ENCODE measurements at places on chromosomes 12 and 14.
A peak's percentile ranks its signal among the peaks of the same experiment; 100 is the strongest.

DNA sequence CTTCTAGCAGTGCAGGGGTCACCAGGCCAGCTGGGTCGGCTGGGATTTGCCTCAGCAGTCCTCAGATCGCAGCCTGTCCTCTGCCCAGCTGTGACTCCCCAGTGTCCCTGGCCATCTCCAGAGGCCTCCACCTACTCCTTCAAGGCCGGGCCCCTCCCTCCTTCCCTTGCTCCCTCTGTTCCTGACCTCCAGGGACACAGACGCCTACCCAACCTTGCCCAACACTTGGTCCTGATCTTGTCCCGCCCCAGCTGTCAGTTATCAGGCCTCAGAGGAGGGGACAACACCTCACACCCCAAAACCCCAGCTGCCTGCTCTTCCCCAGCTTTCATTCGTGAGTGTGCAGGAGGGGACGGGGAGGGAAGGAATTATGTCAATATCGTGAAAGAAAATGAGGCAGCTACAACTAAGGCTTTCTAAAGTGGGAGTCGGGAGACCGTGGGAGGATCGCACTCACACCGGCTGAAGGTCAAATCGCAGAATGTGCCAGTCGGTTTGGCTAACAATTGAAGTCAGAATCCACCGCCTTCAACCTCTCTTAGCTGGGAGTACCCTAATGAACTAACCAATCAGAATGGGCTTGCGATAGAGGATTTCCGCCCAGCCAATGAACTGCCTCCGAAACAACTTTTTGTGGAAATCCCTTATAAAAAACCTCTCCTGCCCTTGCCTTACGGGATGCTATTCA is 9.4 kb upstream of the PLBD2 start:
- DNase-seq, result no peak

DNA sequence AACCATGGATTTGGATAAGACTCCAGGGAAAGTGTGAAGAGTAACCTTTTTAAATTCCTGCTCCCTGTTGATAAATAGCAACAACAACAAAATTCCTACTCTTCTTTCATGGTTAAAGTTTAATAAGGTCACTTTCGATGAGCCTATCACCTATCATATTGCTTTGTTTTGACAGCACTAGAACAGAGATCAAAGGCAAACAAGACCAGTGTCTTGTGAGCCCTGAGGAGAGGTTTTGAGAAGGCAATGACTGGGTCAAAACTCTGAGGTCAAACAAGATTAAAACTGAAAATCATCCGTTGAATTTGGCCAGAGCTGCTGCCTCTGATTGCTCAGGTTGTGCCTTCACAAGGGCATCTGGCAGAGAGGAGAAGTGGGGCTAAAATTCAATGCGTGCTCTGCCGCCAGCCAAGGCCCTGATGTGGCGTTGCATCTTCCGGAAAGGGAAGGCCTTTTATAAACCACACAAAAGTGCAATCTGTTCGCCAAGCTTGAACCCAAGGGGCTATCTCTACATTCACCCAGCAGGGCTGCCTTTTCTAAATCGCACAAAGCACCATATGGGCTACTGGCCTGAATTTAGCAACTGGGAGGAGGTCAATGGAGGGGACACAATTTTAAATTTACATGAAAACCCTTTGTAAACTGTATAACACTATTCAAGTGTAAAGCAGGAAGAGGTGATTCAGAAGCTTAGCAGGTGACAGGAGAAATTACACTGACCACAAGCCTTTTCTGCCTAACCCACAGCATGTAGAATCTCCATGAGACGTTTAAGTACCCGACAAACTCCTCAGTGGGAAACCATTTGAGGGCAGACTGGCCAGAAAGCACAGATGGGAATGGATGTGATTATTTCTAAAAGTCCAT is 140.8 kb downstream of the DAD1 start:
- DNase-seq, result no peak

GRCh38 chr12:119446459-119446858 is 111.9 kb downstream of the CCDC60 start:
- no peak for DNase-seq

GRCh38 chr14:93186956-93187355 is 1.8 kb downstream of the LYSET start:
- no peak for DNase-seq

GRCh38 chr14:31884776-31885379 is 192.2 kb upstream of the ARHGAP5 start:
- no peak for DNase-seq

GRCh38 chr14:22434030-22434429 is 155.0 kb downstream of the DAD1 start:
- no peak for DNase-seq

DNA sequence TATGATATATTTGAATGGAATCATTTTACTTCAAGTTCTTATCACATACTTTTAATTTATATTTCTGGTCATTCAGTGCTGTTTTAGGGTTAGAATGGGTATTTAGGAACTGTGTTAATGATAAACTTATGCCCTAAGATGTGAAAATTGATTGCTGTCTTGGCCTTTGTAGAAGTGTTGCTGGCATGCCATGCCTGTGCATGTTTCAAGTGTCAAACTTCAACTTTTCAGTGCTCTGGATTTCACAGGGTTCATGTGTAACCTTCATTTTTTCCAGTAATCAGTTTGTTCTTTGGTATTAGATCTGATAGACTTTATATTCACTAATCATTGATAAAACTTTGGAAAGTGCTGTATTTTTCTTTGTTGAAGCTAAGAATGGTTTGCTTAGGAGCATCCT is 36.6 kb downstream of the YLPM1 start:
- DNase-seq, result no peak

DNA sequence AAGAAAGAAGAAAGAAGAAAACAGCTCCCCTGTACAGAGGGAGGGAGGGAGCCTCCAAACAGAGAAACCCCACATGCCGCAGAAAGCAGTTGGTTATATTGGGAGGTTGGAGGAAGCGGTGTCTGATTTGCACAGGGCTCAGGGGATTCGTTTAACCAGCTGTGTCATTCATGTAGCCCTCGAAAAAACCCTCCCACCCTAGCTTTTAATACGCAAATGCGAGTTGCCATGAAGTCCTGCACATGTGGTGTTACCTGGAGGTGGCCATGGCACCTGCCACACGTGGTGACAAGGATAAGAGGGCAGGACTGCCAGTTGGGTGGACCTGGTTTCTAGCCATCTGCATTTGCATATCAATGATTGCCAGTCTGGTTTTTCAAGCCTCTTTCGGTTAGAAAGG is 40.9 kb downstream of the TMEM30B start:
- no peak for DNase-seq

- DNase-seq, result no peak
Measured at GRCh38 chr12:105935981-105936380, 202.8 kb downstream of the NUAK1 start.

GRCh38 chr14:21476523-21476924 is 235 bp downstream of the RAB2B start:
- no peak for DNase-seq

GRCh38 chr12:40794087-40794486 is 101.8 kb downstream of the CNTN1 start:
- DNase-seq, result no peak

GRCh38 chr12:4943067-4943937 is 33.6 kb downstream of the KCNA1 start:
- DNase-seq, result no peak

GRCh38 chr12:21613931-21614330 is 9.3 kb upstream of the GYS2 start:
- no peak for DNase-seq

DNA sequence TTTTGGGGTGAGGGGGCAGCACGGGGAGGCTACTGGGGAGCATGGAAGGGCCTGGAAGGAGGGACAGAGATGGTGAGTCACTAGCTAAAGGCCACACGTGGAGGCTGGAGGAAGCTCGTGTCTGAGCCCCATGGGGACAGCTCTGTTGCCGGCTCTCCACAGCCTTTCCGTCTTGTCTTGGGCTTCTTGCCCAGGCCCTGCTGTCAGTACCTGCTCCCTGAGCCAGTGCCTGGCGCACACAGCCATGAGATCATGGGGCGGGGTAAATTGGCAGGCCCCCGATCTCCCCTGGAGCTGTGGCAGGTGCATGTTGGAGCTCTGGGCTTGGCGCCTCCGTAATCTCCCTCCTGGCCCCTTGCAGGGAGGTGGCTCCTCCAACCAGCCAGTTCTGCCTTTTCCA is 16.1 kb upstream of the KRT80 start:
- peak; percentile 83 for DNase-seq

- peak; percentile 93 for DNase-seq
Measured at GRCh38 chr12:124525455-124525854, 42.0 kb downstream of the NCOR2 start.

GRCh38 chr14:94379291-94380224 is 8.8 kb downstream of the SERPINA1 start:
- DNase-seq, result no peak

DNA sequence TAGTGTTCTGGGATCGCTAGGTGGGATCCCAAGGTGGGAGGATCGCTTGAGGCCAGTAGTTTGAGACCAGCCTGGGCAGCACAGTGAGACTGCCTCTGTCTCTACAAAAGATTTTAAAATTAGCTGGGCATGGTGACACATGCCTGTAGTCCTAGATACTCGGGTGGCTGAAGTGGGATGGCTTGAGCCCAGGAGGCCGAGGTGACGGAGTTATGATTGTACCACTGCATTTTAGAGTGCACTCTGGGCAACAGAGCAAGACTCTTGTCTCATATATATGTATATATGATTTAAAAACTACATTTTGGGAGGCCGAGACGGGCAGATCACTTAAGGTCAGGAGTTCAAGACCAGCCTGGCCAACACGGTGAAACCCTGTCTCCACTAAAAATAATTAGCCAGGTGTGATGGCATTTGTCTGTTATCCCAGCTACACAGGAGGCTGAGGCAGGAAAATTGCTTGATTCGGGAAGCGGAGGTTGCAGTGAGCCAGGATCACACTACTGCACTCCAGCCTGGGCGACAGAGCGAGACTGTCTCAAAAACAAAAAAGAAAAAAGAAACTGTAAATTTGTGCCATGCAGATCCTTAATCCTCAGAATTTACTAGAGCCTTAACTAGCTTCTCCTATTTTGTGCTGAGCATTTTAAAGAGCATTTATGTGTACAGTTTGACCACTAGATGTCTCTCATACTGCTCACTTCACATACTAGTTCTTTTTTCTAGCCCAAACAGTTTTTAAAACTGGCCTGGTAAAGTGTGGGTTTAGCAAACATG is 114.8 kb downstream of the MON2 start:
- DNase-seq, result peak; percentile 78

DNA sequence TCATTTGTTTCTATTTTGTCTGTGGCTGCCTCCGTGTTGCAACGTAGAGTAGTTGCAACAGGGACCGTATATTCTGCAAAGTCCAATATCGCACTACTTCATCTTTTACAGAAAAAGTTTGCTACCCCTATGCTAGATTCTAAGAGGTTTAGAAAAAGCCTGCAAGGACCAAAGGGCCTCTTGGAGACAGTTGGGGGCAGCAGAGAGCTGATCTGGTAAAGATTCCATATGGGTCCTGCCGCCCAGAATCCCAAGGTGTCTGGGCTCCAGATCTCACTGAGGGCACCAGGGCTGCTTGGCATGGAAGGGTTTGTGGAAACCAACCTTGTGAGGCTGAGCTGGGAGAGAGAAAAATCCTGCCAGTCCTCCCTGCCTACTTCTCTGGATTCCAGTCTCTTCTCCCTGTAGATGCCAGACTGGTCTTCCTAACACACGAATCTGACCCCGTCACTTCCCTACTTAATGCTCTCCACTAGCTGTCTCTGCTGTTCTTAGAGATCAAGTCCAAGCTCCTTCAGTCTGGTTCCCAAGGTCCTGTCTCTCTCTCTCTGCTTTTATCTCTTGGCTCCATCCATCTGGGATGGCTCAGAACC is 74.6 kb downstream of the GLRX5 start:
- peak; percentile 50 for DNase-seq

DNA sequence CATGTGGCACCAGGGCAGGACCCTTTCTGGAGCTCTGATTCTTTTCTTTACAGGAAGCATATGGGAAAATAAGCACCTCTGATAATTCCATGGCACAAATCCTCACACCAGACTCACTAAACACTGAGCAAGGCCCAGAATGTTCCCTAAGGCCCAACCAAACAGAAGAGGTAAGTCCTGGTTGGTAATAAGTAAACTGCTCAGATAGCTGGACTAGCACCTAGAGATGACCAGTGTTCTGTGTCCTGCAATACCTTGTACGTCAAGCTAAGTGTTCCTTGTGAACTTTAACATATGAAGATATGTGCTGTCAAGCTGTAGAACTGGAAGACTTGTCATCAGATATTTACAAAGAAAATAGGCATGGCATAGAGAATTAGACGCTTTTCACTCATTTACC is 186.7 kb downstream of the ESR2 start:
- no peak for DNase-seq

GRCh38 chr12:112025808-112026375 is 12.7 kb downstream of the ERP29 start:
- no peak for DNase-seq

- peak; percentile 82 for DNase-seq
Measured at GRCh38 chr12:52081263-52081733, 1.8 kb downstream of the SMIM41 start.

DNA sequence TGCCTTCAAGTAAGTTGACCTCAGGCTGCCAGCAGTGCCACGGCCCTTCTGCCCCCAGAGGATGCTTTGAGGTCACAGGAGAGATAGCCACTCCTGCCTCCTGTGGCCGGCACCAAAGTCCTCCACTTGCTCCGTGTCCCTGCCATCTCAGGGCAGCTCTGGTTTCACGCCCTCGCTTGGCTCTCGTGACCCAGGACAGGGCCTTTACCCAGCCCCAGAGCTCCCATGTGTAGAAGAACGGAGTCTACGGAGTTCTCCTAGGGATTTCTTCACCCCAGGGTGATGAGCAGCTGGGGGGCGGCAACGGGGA is 178.1 kb downstream of the ADGRD1 start:
- DNase-seq, result no peak

DNA sequence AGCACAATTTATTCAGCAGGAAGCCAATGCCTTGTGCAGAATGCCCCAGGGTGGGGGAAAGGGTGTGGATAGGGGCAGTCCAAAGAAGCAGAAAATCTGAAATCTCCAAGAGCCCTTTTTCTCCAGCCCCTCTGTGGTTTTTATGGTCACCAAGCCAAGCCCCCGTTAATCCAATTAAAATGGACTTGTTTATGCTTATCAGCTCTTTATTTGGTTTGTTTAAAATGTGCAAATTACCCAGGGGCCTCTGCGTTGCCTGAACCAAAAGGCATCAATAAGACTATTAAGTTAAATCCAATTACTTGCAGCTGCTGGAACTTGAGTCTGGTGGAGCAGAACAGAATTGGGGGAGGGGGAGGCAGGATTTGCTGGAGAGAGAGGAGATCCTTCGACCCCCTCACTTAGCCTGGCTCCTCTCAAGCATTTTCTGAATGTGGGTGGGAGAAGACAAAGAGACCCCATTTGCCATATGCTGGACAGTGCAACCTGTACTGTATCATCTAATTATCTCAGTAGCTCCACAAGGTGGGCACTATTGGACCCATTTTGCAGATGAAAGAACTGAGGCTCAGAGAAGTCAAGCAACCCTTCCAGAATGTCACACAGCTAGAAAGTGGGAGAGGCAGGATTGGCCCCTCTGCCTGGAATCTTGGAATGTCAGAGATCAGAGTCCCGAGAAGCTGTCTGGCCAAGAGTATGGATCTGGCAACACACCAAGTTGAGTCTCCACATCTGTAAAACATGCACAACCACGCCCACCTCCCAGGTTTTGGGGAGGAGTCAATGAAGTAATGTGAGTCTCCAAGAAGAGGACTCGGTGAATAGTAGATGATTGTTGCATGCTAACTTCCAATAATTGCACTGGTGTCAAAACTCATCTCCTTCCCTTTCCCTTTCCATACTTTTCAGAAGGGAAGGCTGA is 66.9 kb downstream of the CMKLR1 start:
- DNase-seq, result no peak
